ENCODE measurements at places on chromosomes 12 and 14.

GRCh38 chr12:97308576-97309198 lies 153.9 kb upstream of the RMST start:
- peak; percentile 23 for DNase-seq

DNA sequence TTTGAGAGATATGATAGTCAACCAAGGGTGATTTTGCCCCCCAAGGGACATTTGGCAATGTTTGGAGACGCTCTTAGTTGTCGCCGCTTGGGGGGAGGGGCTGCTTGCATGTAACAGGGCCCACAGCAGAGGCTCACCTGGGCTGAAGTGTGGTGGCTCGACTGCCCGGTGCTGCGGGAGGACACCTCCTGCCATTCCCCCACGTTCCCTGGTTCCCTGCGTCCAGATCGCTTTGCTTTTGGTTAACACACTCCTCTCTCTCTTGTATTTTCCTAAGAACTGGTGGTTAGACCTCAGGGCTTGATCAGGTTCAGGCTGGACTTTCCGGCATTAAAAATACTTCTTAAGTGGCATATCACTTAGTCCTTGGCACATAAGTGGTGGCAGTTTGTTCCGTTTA lies 18.9 kb downstream of the PPP2R5C start:
- no peak for DNase-seq

GRCh38 chr12:42607584-42608058 lies 18.1 kb upstream of the PRICKLE1 start:
- no peak for DNase-seq

DNA sequence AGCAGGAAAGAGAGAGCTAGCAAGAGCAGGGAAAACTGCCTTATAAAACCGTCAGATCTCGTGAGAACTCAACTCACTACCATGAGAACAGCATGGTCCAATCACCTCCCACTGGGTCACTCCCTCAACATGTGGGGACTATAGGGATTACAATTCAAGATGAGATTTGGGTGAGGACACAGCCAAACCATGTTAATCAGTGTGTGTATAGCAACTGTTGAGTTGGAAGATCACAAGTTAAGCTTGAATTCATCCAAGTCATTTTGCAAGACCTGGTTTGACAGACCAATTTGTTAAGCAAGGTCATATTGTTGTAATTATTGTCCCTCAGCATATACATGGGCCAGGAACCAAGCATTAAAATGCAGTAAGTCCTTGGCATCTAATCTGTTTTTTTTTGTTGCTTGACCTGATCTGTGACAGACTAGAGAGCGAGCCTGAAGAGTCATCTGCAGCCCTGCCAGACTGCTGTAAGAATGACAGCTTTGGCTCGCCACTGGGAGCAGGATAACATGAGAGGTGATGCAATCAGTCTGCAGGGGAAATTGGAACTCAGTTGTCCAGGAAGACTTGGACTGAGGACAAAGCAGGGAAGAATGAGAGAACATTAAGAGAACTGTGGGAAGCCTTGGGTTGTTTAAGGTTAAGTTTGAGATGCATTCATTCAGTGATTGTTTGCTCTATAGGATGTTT lies 297.6 kb upstream of the SEL1L start:
- DNase-seq = no peak

DNA sequence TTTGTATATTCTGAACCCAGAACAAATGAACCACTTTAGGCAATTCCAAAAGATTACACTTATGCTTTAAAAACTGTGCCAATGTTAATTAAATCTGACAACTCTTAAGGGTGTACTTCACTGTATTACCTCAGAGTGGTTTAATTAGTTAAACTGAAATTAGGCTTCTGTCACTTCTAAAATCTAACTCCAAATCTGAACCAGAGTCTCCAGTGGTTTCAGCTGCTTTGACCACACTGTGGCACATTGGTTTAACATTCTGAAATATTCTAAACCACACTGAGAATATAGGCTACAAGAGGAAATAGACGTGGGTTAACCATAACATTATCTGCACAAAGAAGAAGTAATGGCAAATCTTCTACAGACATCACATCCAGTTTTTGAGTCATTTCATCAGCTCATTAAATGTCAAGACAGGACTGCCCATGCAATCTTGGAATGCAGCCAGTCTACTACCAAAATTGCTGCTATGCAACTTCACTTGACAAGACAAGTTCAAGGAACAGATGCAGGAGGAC lies 94.8 kb downstream of the LRP6 start:
- DNase-seq = no peak

DNA sequence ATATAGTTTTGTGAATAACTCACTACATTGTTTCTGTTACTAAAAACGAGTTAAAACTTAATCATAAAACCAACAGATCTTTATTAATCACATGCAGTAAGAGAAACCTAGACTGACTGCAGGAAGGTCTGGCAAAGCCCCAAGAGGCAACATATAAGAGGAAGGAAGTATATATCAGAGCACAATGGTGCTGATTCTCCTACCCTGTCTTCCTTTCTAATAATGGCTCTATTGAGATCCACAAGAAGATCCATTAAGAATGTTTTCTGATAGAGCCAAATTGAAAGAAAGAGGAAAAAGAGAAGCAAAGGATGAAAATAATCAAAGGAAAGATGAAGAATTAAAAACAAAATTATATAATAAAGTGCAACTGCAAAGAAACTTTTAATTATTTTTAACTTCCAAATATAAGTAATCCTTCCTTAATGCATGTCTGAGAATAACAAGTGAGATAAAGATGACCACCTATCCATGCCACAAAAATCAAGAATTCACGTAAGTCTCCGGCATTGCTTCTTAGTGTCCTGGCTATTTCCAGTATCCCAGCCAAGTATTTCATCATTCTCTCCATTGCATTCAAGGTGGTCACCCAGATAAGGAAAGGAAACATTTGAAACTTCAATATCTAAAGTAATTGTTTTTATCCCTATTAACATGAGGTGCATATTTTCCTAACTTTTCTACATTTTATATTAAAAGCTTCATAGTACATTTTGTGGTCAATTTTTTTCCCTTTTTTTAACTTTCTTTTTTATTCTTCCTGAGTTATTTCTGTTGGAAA lies 62.2 kb downstream of the SOX5 start:
- no peak for DNase-seq

GRCh38 chr14:95314609-95315008 lies 5.1 kb downstream of the CLMN start:
- peak; percentile 40 for DNase-seq

DNA sequence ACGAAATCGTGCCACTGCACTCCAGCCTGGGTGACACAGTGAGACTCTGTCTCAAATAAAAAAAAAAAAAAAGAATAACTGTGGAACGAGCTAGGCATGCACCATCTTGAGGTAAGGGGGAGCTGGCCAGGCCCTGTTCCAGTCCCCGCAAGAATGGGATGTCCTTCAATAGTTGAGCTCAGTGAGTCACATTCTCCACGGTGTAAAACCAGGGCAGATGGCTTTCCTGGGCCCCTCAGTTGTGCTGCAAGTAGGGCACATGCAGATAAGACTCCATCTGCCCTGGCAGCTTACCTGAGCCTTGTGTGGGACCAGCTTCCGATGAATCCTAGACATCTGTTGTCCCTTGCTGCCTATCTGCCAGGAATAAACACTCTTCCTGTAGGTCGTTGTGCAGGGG lies 312.1 kb downstream of the VRK1 start:
- DNase-seq = no peak

DNA sequence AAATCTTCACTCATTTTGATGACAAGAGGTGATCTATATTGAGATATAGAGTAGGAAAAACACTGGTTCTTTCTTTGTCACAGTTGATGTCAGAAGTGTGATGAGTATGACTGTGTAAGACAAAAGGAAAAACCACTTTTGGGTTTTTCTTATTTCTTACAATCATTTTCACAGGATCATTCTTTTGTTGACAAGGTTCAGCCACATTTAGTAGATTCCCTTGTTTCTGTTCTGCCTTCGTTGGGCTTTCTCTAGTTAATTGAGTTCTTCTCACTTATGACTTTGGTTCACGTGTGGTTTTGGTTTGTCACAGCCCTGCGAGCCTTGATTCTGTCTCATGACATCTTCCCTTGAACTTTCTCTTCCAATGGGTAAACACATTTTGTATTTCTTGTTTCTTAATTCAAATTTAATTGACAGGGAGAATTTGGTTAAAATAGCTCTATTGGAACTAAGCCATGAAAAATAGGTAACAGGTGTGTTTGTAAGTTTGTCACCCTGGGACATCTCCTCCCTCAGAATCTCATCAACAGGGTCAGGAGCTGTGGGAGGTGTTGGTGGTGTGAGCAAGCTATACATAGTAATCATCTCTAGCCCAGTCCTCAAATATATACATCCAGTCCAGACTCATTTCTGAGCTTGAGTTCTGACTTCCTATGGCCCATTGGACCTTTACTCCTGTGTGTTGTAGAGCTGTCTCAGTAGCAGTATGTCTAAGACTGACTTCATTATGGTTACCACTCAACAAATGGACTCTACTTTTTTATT lies 255.3 kb downstream of the BMP4 start:
- DNase-seq = no peak

GRCh38 chr14:52267501-52268278 lies at the start of gene PTGDR:
Gene PTGDR, plus strand, starts transcription at chr14:52267698. Its CDS starts 117 bp downstream, at chr14:52267815.
- no peak for DNase-seq

- DNase-seq = no peak
Observed at GRCh38 chr14:99579903-99580571, 24.0 kb downstream of the CCDC85C start.

GRCh38 chr12:7646178-7646475 lies 19.6 kb downstream of the APOBEC1 start:
- DNase-seq = no peak

DNA sequence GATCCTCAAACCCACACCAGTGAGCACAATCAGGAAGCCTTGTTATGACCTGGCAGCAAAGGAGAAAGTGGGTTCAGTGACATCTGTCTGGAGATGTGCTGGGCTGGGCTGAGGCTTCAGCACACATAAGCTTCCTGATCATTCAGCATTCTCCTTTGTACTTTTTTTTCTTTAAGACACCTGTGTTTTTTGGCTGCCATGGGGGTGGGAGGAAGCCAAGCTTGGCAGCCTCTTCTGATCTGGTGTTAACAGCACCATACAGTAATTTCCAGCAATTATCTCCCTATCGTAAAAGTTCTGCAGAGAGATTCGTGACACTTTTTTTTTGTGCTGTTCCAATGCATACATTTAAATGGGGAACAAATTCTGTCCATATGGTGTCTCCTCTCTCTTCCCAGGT lies 38.9 kb upstream of the RASSF3 start:
- DNase-seq = no peak

Measured in epithelial cell of proximal tubule (primary cell).